ENCODE measurements at places on chromosomes 4 and X. TPM values are rescaled to one million over a fixed set of nuclear protein-coding genes. Genes with fewer than 3 reads are reported as not detected.

DNA sequence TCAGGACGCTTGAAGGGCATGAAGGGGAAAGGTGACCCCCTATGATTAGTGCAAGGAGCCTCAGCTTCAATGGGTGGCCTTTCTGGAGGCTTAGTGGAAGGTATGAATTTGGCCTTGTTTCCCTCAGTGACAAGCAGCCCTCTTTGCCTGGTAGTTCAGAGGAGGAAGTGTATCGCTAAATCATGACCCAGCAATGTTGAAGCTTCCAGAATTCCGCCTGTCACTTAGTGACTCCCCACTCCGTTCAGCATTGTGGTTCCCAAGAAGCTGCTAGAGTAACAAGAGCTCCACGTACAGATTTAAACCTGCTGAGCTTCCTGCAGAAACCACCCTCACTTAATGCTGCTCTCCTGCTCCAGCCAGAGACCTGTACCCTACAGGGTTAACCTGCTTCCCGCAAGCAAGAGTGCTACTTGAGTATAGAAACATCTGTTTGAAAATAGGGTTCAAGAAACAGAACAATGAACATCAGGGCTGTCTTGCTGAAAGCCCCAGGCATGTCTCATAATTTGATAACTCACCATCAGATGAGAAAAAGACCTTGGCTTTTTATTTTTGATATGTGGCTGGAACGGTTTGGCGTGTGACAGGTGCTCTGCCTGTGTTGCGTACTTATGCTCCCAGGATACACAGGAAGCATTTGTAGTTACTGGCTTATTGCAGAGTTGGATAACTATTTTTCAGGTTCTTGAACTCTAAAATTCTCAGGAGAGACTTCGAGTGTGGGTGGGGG, 105.2 kb downstream of the UCHL1 start:
- DNase-seq, result no peak

DNA sequence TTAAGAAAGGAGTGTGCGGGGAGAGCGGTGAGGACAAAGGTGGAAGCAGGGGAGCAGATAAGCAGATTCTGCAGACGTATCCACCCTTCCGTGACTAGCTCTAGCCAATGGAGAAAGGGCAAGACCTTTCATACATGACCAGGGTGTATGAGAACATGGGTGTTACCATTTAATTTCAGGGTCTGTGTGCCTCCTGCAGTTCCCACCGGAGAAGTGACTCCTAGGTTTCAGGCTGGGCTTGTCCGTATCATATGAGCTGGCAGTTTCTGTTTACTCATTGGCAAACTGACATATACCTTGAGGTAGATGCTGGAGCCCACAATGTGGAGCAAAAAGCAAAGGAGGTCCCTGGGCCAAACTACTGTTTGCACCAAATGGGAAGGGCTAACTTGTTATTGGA, 6.8 kb downstream of the RBM47 start:
- DNase-seq, result no peak

DNA sequence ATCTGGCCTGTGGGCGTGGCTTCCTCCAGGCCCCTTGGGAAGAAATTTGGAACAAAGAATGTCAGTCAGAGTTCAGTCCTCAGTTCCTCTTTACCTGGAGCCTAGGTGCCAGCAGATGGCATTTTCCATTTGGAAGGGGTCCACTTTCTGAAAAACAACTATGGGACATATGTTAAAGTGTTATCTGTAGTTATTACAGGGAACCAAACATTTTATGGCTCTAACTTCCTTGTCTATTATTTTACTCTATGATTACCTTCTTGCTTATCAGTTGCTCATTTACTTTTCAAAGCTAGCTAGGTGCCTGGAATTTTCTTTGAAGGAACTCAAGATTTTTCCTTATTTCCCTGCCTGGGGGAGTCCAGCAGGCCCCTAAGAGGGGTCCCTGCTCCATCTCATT, 159.8 kb upstream of the PUDP start:
- no peak for DNase-seq

XG gene
- total RNA-seq, result 0.30 TPM

COL4A5 gene
- total RNA-seq, result 57.1 TPM
